NCI-H446 (cell line): ENCODE measurements at places on chromosomes 13 and 19.
A peak's percentile ranks its signal among the peaks of the same experiment; 100 is the strongest.

DNA sequence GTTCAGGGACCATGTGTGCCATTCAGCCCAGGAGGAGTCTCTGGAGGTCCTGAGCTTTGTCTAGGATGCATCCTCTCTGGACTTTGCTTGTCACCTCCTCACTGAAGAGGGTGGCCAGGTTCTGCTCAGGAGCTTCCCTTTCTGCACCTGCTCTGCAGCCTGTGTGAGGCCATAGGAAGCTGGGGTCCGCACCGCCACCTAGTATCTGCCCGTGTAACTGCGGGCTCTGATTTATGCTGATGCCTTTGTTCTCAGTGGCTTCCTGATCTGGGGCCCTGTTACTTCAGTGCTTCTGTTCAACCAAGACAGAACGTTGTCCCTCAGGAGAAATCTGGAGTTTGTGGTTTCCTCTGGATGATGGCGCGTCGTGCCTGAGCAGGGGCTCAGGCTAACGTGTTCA lies 15.5 kb downstream of the ZNF610 start:
- DNase-seq = no peak

DNA sequence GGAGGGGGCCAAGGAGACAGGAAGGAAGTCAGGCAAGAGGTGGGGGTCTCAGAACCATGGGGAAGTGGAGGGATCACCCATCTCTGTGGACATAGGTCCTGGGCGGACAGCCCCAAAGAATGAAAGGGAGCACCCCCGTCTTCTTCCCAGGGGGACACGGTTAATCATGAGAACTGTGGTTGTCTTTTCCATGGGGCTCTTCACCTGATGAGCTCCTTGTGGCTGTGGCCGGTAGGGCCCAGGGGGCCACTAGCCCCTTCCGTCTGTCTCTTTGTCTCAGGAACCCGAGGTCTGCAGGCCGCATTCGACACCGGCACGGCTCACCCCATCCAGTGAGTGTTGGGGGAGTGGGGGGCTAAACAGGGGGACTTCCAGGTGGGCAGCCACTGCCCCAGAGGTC lies 8.6 kb downstream of the PLPPR2 start:
- no peak for DNase-seq

GRCh38 chr13:90315061-90315460 lies 1032.4 kb upstream of the MIR17HG start:
- no peak for DNase-seq

DNA sequence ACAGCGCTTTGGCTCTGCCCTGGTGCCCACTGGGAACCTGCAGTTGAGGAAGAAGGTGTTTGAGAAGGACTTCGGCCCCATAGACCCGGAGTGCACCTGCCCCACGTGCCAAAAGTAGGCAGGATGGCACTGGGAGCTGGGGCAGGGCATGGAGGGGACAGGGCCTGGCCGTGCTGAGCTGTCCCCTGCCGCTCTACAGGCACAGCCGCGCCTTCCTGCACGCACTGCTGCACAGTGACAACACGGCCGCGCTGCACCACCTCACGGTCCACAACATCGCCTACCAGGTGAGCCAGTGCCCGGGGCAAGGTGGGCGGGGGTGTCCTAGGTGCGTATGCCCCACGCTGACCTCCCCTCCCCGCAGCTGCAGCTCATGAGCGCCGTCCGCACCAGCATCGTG lies 5.1 kb upstream of the DNM2 start:
- DNase-seq = no peak

DNA sequence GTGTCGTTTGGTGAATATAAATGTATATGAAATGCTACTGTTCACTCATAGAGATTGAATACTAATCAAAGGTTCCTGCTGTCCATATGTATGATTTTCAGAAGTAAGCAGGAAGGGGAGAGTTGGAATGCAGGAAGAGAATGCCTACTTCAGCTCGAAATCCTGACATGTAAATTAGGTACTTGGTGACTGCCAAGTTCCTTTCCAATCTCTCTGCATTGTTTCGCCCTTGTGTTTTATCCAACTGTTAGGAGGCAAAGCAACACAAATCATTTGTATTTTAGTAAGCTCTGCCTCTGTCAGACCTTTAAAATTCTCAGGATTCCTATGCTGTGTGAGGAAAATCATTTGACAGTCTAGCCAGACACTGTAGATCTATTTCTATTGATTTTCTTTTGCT lies 9.0 kb downstream of the STARD13 start:
- DNase-seq = peak; percentile 44

GRCh38 chr19:39299832-39300231 lies 3.6 kb downstream of the IFNL1 start:
- no peak for DNase-seq

DNA sequence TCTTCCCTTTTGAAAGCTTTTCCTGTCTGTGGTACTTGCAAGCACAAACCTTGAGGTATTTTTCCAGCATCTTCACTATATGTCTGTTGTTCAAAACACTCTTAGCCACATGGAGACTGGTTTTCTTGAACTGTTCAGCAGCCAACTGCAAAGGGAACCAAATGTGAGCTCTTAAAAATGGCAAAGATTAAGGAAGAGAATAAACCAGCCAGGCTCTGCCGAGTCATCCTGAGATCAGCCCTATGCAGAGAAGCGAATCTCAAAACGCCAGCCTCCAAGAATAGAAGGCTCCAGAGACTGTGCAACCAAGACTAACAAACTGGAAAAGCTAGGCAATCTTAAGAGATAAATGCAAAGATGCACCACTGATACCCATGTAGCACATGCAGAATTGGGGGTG lies 20.7 kb downstream of the AKAP8 start:
- DNase-seq = no peak

- no peak for DNase-seq
Measured at GRCh38 chr19:33390908-33391630, 17.6 kb downstream of the CEBPG start.

GRCh38 chr13:99331881-99332293 lies 24.7 kb upstream of the GPR183 start:
- DNase-seq = no peak

- DNase-seq = peak; percentile 78
Measured at GRCh38 chr19:8208922-8209461, at the start of gene CERS4. Gene CERS4 (plus strand): TSS chr19:8209370. CDS start chr19:8251077, 41,707 bp downstream.

DNA sequence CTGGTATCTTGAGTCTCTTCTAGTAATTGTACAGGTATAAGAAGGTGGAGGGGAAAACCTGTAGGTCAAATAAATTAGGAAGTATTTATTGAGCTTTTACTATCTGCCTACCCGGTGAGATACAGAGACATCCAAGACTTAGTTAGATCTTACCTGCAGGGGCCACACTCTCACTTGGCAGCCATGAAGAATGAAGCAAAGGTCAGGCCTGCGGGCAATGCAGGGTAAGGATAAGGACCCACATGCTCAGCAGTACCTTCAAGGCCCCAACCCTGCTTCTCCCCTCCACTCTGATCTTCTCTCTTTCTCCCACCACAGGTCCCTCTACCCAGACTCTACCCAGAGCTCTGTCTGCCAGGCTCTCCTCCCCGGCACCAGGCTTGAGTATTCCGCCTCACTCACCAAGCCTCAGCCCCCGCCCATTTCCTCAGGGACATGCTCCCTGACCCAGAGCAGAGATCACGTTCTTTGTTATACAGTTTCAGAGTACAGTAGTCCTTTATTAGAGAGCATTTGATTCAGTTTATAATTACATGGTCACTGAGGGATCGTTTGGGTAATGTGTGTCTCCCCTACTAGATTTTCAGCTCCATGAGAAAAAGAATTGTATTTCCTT lies 18.9 kb upstream of the CLDN10 start:
- DNase-seq = no peak

DNA sequence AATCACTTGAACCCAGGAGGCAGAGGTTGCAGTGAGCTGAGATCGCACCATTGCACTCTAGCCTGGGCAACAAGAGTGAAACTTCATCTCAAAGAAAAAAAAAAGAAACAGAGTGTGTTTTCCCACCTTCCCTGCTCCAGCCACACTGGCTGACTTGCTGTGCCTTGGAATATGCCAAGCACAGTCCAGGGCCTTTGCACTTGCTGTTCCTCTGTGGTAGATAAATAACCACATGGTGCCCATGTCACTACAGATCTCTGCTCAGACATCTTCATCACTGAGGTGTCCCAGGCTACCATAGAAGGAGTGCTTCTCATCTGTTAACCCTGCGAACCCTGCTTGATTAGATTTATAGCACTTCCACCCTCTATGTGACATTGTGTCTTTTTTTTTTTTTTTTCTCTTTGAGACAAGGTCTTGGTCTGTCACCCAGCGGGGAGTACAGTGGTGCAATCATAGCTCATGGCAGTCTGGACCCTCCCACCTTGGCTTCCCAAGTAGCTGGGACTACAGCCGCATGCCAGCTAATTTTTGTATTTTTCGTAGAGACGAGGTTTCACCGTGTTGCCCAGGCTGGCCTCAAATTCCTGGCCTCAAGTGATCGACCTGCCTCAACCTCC lies 10.4 kb downstream of the SMARCA4 start:
- no peak for DNase-seq

DNA sequence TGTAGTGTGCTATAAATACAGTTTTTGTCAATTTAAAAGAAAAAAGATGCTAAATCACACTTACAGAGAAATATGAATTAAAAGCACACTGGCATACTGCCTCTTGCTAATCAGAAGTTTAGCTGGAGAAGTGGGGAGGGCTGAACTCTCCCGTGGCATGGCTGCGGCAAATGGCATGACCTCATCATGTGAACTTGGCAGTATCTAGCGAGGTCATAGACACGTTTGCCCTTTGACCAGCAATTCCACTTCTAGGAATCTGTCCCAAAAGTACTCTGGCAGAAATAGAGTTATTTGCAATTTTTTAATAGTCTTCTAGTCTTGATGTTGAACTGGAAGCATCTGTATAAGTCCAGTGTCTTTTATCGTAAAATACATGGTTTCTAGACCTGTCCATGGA lies 42.0 kb upstream of the MCF2L start:
- no peak for DNase-seq

DNA sequence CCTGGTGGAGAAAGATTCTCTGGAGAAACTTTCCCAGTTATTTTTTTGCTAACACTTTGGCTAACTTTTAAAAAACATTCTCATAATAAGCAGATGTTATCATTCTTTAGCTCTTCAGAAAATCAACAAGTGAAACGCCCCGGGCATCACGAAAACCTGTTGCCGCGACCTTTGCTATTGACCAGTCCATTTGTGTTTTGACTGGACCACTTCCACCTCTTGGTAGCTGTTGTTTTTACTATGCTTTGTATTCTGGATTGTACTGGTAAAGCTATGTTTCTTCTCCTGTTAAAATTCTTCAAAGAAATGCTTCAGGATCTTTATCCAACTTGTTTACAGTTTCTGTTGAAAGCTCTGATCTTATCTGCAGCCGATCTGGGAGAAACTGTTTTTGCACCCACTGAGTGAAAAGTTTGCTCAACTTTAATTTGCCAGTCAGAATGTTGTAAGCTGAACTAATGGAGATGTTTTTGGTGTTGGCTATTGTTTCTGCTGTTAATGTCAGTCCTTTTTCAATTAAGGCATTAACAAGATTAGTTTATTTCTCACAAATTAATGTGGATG lies 23.3 kb downstream of the UFM1 start:
- DNase-seq = no peak

DNA sequence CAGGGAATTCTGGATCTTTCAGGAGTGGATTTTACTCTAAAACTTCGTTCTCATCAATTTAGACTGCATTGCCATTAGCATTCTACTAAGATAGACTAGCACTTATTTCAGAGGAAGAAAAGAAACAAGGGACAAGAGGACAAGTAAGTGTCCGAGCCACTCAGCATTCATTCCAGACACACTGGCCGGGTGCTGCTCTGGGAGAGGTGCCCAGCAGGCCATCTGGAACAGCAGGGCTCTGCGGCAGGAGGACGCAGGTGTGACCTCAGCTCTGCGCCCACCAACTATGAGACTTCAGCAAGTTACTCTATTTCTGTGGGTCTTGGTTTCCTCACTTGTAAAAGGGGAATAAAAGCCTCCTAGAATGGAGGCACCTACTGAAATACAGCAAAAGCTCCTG lies 4.2 kb downstream of the EPS15L1 start:
- DNase-seq = no peak

DNA sequence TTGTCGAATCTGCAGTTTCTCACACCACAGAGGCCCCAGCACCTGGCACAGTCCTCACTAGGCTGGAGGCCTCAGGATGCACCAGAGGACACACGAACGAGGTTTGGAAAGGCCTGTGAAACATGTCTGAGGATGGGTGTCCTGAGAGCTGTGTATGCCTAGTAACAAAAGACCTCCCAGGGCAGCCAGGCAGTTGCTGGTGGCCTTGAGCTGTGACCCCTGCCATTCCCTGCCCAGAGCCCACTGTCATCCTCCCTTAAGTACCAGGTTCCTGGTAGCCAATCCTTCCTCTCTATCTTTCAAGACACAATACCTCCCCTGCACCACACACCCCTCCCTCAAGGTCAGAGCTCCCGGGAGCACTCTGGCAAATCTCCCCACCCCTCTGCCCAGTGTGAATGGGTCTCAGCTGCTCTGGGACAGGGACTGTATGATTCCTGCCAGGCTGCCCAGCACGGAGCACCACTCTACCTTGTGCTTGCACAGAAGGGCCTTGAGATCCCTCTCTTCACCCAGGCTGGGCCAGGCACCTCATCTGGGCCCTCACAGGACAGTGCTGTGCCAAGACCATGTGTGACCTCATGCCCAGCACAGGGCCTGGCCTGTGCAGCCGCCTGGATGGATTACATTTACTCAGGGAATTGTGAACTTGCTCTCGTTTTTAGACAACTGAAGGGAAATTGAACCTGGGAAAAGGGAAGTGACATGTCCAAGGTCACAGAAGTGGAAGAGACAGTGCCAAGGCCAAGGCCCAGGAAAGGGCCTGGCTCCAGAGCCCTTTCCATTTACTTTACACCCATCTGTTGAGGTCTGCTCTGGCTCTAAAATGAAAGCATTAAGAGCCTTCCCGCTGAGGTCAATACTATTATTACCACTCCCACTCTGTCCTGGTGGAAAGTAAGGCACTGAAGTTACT lies 2.2 kb downstream of the ZNF787 start:
- DNase-seq = no peak

DNA sequence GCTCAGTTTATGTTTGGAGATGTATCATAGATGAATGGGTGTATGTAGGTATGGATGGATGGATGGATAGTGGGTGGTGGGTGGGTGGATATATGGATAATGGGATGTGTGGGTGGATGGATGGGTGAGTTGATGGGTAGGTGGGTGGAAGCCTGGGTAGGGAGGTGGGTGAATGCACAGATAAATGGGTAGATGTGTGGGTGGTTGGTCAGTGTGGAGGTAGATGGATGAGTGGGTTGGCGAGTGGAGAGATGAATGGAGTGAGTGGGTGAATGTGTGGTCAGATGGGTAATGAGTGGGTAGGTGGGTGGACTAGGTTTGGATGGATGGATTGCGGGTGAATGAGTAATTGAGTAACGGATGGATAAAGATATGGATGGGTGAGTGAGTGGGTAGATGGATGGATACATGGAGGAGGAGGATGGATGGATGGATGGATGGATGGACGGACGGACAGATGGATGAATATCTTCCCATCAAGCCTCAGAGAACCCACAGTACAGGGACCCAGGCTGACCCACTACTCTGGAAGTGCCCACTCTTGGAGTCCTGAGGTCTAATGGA lies 13.4 kb downstream of the MEIS3 start:
- DNase-seq = no peak

- DNase-seq = no peak
Measured at GRCh38 chr19:937259-937694, 11.4 kb downstream of the ARID3A start.

- DNase-seq = no peak
Measured at GRCh38 chr13:51477653-51478324, 25.0 kb upstream of the INTS6 start.

GRCh38 chr13:38543561-38543960 lies 143.3 kb upstream of the FREM2 start:
- DNase-seq = no peak
